ENCODE measurements at places on chromosomes 3 and 15.

- DNase-seq: no peak
These were observed 959 bp downstream of the ZNF592 start for GRCh38 chr15:84749111-84749991.

- DNase-seq: no peak
These were observed 23.9 kb upstream of the ST3GAL6 start for GRCh38 chr3:98739266-98739665.

DNA sequence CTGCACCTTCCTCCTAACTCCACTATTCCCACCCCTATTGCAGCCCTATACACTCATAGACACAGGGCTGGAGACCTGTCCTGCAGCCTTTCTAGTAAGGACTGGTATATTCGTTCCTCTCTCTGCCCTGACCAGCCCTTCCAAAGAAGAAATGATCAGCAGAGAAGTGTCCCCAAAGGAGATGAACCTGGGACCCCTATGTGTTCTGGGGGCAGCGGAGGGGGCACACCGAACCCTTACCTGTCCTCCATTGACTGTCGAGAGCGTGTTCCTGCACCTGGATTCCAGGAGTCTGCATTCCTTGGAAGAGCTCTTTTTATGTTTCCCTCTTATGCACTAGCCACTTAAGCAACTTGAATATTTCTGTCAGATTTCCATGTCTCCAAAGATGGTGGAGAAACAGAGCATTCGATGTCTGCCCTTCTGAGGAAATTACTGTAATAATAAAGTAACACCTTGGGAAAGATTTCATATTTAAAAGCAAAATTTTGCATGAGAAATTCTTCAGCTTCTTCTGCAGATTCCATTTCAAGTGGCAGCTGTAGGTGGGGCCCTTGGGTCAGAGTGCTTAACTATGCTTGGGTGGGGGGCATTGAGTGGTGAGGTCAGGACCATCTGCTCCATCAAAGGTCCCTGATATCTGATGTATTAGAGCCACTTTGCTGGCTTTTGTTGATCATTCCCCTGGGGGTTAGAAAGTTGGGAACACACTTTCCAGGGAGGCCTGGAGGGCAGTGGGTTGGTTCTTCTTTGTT is 6.3 kb downstream of the EPHB1 start:
- DNase-seq: no peak

- DNase-seq: no peak
These were observed 275.5 kb downstream of the VPS13C start for GRCh38 chr15:61784734-61785133.

- no peak for DNase-seq
These were observed 1.2 kb downstream of the TTC23 start for GRCh38 chr15:99248000-99248715.

- DNase-seq: no peak
These were observed 94.3 kb upstream of the SNRPA1 start for GRCh38 chr15:101389362-101389761.

DNA sequence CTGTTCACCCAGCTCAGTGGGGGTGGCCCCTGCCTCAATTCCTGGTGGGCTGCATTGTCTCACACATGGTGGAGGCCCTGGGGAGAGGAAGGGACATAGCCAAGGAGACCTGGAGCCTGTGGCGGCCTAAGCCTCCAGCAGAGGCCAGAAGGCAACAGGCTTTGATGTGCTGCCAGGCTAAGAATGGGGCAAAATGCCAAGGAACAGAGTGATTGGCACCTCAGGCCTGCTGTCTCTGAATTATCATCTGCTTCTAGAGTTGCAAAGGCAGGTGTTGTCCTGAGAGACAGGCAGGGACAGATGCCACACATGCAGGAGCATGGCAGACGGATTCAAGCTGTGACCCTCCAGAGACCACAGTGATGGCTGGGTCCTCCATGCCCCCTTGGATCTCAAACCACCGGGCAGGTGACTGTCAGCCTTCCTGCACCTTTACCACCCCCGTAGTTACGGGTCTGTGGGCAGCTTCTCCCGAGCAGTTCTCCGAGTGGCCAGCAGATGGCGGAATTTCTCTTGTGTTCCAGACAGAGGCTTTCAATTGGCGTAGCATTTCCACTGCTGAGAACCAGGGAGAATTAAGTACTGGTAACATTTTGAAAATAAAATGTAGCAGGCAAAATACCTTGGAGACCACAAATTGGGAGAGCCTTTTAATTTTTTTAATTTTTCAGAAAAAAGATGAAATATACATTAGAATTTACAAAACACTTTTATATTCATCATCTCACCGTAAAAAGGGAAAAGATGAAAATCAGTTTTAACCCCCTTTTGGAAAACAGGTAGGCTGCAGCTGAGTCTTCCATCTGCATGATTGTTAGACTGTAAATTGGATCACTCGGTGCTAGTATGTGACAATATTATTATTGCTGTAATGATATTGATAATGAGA is 525.5 kb upstream of the CFAP20DC start:
- DNase-seq: peak; percentile 74

DNA sequence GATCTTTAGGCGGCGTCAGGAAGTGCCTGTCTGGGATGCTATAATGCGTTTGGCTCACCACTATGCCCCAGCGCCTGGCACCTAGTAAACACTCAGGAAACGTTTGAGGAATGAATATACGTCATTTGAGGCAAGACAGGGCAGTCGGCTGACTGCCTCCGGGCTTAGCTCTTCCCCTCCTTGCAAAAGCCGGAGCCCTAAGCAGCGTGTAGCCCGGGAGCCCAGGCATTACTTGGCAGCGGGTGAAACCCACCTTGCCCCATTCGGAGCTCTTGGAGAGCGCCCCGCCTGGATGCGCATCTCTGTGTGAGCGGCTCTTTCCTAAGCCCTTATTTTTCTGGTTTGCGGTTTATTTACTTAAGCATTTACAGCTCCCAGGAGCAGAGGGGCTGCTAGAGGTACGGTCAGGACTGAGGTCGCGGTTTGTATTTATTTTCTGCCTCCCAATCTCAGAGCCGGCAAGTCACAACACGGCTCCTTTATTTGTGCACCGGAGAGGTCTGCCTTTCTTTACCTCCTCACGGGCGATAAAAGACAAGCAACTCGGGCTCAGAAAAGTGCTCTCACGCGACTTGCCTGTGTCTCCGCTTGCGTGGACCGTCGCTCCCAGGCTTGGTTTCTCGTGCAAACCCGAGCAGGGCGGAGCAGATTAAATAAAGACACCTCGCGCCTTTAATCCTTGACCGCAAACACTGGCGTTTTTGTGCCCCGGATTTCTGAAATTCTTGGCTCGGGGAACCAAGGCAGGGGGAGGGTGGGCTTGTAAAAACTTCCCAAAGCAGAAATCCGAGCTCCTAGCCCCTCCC is 737 bp upstream of the ITPR1 start:
- no peak for DNase-seq

GRCh38 chr3:42495393-42495792 is 7.0 kb upstream of the VIPR1 start:
- no peak for DNase-seq

DNA sequence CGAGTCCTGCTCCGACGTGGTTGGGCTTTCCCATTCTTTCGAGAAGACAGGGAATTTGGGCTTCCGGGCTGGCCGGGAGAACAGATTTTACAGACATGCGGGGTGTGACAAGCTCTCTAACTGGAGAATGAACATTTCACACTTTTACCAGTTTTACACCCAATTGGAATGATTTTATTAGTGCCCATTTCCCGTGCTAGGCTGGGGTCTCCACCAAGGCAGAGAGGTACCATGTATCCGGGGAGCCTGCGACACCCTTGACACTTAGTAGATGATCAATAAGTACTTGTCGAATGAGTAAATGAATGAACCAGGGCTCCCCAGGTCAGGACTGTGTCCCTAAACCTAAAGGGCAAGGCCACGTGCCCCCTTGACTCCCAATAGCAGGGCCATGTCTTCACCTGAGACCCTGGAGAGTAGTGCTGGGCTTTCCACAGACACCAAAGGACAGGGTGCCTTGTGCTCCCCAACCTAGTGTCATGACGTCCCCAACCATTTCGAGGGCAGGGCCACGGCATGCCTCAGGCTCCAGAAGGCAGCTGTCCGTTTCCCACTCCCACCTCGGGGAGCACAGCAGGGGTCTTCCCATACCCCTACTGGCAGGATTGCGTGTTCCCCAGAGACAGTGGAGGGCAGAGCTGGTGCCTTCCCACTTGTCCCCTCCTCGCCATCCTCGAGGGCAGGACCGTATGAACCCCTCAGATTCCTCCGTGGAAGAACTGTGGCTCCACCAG is 679 bp upstream of the MYD88 start:
- DNase-seq: no peak

DNA sequence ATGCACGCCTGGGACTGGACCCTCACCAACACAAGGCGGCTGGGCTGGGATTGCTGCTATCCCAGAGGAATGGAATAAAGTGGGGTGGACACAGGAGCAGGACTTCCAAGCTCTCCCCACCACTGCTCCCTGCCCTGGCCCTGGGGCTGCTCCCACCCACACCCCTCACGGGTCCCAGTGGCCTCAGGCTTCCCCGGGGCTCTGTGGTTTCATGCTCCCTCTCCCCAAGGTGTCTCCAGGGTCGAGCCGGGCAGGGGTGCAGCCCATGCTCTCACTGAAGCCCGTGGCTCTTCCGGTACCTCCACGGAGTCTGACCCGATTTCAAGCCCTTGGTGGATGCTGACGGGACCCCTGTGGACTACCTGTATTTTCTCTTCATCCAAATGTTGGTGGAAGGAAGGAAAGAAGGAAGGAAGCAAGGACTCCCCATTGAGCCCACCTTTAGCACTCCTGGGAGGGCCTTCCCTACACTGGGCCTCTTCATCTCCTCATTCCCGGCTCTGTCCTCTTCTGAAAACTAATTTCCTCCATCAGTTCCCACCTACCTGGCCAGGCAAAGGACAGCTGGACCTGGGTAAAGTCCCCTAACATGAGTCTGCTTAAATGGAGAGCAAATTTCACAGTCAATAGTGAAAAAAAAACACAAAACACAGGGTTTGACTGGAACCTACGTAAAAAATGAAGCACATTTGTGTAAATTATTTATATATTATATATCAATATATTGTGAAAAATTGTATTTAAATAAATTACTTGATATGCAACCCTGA is 44.0 kb upstream of the PCSK6 start:
- no peak for DNase-seq

GRCh38 chr3:176554791-176555654 is 642.3 kb downstream of the TBL1XR1 start:
- no peak for DNase-seq

DNA sequence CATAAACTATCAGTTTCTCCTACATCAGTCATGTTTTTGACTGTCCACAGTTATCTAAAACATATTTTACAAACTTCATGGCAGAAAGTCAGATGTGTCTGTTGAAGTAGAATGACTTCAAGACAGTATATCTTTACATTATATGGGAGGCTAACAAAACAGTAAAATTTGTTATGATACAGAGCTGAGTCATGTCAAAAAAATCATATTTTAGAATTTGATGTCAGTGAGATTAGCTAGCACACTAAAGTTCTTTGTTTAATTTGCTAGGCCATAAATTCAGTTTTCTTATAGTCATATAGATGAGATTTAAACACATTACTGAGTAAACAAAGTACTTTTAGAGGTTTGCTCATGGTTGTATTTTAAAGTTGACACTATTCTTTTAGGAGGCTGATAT is 80.3 kb upstream of the IGSF10 start:
- no peak for DNase-seq

GRCh38 chr3:138317687-138318086 is 12.0 kb downstream of the NME9 start:
- no peak for DNase-seq

GRCh38 chr15:83993591-83993990 is 242.0 kb upstream of the GOLGA6L4 start:
- no peak for DNase-seq

- DNase-seq: no peak
These were observed 504.0 kb downstream of the SHQ1 start for GRCh38 chr3:72344236-72344635.

GRCh38 chr3:175869404-175869803 is 1010.3 kb downstream of the NAALADL2 start:
- DNase-seq: no peak

GRCh38 chr15:93152360-93152759 is 63.3 kb upstream of the RGMA start:
- no peak for DNase-seq

DNA sequence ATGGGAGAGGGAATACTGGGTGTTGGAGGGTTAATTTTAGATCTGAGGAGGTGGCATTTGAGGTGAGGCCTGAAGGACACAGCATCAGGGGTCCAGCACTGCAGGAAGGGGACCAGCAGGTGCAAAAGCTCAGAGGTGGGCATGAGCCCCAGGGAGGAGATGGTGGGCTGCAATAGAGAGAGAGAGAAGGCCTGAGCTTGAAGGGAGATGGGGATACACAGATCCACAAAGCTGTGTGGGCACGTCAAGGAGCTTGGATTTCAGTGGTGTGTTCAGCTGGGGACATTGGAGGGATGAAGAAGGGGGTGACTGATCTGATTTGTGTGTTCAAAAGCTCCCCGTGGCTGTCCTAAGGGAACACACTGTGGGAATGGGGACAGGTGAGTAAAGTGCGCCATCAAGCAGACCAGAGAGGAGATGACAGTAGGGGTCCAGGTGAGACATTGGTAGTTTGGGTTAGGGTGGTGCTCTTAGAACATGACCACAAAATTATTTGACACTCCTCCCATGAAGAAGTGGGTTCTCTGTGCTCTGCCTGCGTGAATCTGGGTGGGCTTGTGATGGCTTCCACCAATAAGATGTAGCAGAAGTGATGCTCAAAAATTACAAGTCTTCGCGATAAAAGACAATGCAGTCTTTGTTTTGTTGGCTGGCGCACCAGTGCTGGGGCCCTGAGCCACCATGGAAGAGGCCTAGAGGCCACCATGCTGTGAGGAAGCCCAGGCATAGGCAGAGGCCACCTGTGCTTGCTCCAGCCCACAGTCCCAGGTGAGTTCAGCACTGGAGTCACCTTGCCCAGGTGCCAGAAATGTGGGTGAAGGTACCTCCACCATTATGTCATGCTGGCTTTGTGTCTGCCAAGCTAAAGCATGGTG is 1.9 kb upstream of the WNT7A start:
- no peak for DNase-seq

GRCh38 chr15:26974120-26974780 is 3.3 kb downstream of the GABRG3 start:
- no peak for DNase-seq

GRCh38 chr3:85584779-85585356 is 626.1 kb downstream of the CADM2 start:
- DNase-seq: no peak

GRCh38 chr3:28935146-28935545 is 345.7 kb upstream of the RBMS3 start:
- DNase-seq: no peak

GRCh38 chr3:126433105-126433430 is 38.4 kb downstream of the CFAP100 start:
- DNase-seq: no peak

GRCh38 chr3:152350139-152350538 is 81.4 kb downstream of the MBNL1 start:
- no peak for DNase-seq

DNA sequence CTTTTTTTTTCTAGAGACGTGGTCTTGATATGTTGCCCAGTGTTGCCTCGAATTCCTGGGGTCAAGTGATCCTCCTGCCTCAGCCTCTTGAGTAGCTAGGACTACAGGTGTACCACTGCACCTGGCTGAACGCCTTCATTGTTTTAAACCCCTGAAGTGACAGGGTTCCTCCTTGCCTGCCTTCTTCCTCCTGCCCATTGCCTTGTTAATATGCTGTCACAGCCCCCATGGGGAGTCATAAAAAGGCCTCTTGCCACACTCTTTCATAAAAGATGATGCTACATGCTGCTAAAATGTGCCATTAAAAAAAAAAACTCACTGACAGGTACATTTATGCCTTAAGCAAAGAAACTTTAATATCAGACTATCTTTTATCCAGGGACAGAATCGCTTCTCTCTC is 116.8 kb upstream of the SKOR1 start:
- DNase-seq: no peak
